ENCODE measurements at places on chromosomes 1 and 21.

DNA sequence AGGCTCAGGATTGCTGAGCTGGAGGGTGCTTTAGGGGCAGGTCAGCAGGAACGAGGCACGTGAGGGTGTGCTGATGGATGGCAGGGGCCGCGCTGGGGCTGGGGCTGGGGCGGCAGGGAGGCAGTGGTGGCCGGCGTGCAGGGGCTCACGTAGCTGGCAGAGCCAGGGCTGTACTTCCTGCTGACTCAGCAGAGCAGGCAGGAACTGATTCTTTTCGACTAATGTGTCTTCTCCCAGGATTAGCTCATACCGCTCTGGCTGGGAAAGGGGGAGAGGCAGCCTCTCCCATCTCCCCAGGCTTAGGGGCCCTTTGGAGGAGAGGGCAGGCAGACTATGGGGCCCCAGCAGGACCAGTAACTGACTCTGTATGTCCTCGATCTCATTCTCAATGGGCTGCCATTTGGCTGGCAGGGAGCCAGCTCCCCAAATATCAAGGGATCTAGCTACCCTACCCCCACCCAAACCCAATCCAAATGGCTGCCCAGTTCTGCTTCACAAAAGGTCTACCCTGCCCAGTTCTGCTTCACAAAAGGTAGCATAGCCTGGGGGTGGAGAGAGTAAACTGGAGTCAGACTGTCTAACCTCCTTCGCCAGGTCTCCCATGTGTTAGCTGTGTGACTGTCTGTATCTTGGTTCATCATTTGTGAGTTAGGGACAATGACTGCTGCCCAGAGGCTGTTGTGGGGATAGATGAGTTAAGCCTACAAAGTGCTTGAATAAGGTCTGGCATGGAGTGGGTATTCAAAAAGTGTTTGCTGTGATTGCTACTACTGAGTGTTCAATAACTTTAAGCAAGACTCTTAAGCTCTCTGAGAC is 100.1 kb upstream of the SLC2A1 start:
- DNase-seq = no peak

DNA sequence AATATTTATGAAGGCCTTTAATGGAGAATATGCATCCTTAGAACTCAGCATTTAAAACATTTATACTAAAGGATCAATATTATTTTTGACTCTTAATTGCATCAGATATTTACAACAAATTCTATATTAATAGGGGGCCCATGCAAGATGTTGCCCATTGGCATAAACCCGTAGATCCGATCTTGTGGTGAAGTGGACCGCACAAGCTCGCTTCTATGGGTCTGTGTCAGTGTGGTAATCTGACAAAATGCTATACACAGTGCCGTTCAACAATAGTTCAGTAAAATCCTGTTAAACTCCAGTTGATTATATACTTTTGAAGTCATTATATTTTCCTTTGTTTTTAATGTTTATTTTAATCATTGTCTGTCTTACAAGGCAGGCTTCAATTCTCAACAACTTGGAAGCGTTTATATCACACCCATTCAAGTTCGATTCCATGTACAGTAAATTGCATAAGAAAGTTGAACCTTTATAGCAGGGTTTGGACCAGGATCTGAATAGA is 809.2 kb downstream of the USP25 start:
- DNase-seq = no peak

- DNase-seq = no peak
These were observed 31.9 kb upstream of the FCGR2A start for GRCh38 chr1:161473348-161473747.

DNA sequence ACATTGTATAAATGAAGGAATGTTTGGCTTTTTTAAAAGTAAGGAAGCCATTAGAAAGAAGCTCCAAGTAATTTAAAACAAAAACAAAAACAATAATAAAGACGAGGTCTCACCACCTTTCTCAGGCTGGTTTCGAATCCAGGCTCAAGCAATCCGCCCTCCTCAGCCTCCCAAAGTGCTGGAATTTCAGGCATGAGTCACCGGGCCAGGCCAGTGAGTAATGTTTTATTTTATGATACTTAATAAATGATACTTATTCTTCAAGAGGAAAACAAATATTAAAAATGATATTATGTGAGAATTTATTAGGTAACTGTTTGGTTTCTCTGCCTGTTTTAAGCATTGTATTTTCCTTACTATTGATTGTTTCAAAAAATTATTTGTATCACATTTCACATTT is 201.4 kb upstream of the BRINP3 start:
- DNase-seq = no peak

DNA sequence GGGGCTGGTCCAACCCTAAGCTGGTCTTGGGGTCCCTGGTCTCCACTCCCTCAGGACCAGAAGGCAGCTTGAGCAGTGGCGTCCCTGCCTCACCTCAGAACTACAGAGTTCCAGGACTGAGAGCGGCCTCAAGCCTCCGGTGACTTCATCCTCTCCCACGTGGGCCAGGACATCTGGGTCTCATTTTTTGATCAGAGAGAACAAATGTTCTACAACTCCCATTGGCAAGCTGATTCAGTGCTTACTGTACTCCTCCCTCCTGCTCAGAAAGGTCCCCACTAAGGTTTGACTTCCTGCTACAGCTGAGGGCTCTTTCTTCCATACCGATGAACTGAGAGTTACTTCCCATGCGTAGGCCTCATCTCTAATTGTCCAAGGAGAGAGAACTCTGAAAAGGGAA is 78.5 kb downstream of the PLXNA2 start:
- DNase-seq = no peak

DNA sequence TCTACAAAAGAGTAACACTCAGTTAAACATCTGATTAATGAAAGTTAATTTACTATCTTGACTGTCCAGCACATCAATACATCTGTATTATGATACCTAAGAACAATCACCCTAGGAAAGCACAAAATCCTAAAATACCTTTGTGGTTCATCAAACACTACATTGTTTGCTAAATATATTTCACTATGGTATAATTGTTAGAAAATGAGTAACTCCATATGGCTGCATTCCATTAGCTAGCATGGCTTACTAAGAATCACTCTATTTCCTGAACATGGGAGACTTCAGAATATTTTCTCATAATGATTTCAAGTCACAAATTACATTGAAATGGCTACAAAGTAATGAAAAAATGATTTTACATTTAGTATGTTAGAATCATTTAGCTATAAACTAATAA is 12.5 kb downstream of the TRMT1L start:
- no peak for DNase-seq

DNA sequence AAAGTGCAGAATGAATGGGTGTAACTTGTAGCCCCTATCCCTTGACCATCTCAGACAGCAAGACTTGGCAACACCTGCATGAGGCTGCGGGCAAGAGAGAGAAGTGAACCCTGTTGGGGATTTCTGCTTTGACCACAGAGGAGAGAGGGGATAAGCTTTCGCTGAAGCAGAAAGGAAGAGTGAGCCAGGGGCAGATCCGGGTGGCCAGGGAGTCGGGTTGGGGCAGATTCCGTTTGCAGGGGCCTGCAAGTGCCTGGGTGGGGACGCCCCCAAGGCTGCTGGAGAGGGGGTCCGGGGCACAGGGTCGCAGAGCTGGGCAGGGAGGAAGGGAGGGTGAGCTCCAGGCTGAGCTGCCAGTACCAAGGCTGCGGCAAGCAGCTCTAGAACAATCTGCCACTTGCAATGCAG is 25.3 kb upstream of the PIK3CD start:
- DNase-seq = no peak

DNA sequence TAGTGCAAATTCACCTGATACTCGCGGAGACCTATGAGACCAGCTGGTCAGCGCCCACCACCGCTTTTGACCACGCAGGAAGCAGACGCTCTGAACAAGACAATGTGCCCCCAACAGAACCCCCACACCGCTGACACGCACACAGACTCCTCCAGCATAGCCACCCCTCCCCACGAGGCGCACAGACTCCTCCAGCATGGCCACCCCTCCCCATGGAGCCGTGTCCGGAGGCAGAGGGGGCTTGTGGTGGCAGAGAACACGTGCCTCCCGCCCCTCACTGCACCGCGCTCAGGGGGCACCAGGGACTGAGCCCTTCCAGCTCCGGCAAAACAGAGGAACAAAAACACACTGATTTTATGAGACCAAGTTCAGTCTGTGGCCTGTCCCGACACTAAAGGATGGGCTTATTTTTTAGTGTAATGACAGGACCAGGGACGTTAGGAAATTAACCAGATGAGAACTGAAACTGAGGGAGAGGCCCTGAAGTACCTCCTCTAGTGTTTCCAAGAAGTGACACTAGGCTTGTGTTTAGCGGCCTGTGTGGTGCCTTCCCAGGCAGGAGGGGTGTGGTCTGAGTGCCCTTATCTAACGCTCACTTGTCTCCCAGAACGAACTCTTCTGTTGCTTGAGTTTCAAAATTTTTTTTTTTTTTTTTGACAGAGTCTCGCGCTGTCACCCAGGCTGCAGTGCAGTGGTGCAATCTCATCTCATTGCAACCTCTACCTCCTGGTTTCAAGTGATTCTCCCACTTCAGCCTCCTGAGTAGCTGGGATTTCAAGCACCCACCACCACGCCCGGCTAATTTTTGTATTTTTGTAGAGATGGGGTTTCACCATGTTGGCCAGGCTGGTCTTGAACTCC is 10.0 kb upstream of the AGPAT3 start:
- DNase-seq = no peak

DNA sequence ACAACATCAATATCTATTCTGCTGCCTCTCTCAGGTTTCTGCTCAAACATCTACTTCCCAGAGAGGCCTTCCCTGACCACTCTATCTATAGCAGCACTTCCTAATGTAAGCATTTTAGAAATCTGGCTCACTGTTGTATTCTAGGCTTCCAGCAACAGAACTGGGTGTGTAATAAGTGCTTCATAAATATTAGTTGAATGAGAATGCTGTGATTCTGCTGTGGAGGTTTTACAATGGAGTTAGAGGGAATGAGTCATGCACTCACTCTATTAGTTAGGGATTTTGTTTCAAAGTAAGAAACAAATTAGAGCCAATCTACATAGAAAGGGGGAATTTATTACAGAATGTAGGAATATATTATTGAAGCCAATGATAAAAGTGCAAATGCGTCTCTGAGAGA is 38.6 kb upstream of the SLC35F3 start:
- no peak for DNase-seq

DNA sequence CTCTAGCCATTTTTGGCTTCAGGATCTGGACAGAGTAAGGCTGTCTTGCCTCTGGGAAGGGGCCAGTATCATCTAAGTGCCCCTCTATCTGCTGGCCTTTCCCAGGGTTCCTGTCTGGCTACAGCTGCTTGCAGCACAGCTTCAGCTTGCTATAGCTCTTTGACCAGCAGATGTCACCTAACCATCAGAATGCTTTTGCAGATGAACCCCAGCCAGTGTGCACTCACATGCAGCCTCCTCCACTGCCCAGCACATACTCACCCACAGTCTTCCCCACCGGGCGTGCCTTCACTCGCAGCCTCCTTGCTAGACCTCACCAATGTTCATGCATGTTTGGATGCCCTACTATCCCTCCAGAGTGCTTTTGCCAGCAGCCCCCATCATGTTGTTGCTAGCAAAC is 769.0 kb downstream of the BRINP3 start:
- DNase-seq = no peak

DNA sequence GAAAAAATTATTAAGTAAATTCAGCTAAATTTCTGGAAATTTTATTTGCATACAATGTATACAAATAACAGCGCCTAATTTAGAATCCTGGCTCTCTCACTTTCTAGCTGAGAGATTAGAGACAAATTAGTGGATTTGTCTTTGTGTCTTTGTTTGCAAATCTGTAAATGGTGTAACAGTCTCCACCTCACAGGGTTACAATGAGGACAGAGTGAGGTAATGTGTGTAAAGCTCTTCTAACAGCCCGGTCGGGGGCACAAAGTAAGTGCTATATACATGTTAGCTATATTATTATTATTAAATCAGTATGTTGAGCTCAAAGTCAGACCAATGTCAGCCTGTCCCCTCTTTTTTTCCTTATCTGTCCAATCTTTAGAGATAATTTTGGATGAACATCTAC is 5.0 kb upstream of the ADAMTSL4 start:
- no peak for DNase-seq

GRCh38 chr1:231557411-231557810 is 28.9 kb downstream of the TSNAX start:
- no peak for DNase-seq

DNA sequence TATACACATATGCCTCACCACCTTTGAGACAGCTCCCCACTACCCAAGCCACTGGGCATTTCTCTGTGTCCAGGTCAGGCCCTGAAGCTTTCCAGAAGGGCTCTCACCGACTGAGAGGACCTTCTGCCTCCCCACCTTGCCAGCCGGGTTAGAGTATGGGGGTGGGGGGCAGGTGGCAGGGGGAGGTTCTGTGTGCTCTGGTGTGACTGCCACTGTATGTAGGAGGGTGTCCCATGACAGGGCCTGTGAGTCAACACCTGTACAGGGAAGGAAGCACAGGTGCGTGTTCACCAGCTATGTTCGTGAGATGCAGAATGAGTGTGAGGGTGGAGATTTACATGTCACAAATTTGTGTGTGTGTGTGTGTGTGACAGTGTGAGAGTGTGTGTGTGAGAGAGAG is 7.0 kb downstream of the AHDC1 start:
- no peak for DNase-seq

DNA sequence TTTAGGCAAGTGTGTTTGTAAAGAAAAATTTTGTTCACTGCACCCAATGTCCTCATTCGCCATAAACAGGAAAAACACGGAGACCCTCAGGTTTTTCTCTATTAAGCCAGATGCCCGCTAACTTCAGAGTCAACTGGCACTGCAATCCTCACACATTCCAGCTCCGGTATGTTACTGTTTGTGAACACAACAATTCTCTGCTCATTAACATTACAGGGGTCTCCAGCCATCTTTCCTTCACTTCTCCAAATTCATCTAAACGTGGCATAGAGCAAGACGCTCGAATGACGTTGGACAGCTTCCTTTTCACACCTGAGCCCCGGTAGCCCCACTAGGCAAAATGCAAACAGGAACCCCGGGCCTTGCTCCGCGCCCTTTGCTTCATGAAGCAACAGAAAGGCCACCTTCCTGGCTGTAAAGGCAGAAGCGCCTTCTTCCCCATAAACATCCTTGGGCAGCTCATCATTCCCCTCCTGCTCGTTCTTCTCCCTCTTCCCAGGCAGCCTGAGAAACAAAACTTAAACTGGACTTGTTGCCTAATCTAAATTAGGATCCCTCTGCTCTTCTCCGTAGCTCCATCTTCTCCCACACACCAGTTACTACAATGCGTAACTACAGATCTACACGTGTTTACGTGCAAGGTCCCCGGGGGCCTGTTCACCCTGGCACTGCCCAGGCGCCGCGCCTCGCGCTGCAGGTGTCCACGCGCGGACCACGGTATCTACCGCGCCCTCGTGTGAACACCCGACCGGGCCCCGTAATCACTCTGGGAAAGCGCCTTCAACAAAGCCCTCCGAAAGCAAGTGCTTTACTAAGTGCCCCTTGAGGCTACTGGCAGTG is 1.2 kb downstream of the LBR start:
- no peak for DNase-seq

GRCh38 chr1:95095833-95096217 is 21.3 kb upstream of the TLCD4 start:
- DNase-seq = no peak

- DNase-seq = no peak
These were observed 1.2 kb downstream of the RXFP4 start for GRCh38 chr1:155942578-155943141.

- no peak for DNase-seq
These were observed at the start of gene TMPRSS15 for GRCh38 chr21:18403735-18404450. Gene TMPRSS15 (minus strand): TSS chr21:18403785. CDS start chr21:18403622, 163 bp downstream.

All from T-helper 22 cell (primary cell).